ENCODE measurements at places on chromosomes 6 and 20.

GRCh38 chr6:34852406-34853085 is 35.3 kb downstream of the TAF11 start:
- DNase-seq = no peak

GRCh38 chr6:16487996-16488674 is 249.7 kb downstream of the GMPR start:
- DNase-seq = no peak

DNA sequence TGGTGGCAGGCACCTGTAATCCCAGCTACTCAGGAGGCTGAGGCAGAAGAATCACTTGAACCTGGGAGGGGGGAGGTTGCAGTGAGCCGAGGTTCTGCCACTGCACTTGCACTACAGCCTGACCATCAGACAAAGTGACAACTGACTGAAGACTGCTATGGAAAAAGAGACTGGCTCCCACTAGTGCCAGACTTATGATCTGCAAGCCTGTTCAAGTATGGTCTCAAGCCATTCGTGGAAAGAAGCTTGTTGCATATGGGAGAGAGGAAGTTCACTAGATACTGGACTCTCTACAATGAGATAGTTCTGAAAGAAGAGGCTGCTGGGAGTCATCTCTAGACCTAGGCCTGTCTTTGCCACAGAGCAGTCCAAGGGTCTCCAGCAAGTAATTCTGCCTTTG is 26.7 kb downstream of the MDN1 start:
- no peak for DNase-seq

DNA sequence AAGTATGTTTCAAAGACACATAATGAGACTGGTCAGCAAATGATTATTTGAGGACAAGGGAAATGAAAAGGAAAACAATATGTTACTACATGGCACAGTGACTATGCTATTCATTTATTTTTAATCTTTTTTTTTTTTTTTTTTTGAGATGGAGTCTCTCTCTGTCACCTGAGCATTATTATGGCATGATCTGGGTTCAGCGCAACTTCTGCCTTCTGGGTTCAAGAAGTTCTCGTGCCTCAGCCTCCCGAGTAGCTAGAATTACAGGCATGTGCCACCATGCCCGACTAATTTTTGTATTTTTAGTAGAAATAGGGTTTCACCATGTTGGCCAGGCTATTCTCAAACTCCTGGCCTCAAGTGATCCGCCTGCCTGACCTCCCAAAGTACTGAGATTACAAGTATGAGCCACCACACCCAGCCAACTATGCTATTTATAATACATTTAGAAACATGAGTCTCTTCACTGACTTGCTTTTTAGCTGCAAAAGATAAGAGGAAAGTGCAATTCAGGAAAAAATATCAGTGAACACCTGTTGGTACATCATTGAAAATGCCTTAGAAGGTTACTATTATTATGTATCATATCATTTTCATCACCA is 3.4 kb downstream of the CALHM4 start:
- no peak for DNase-seq

DNA sequence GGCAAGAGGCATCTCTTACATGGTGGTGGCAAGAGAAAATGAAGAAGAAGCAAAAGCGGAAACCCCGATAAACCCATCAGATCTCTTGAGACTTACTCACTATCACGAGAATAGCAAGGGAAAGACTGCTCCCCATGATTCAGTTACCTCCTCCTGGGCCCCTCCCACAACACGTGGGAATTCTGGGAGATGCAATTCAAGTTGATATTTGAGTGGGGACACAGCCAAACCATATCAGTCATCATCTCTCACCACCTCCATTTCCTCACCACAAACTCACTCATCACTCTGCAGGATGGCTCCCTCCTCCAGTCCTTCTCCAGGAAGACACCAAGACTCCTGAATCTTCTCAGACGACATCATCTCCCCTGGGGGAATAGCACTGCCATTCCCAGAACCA is 25.8 kb upstream of the SLC16A10 start:
- no peak for DNase-seq

DNA sequence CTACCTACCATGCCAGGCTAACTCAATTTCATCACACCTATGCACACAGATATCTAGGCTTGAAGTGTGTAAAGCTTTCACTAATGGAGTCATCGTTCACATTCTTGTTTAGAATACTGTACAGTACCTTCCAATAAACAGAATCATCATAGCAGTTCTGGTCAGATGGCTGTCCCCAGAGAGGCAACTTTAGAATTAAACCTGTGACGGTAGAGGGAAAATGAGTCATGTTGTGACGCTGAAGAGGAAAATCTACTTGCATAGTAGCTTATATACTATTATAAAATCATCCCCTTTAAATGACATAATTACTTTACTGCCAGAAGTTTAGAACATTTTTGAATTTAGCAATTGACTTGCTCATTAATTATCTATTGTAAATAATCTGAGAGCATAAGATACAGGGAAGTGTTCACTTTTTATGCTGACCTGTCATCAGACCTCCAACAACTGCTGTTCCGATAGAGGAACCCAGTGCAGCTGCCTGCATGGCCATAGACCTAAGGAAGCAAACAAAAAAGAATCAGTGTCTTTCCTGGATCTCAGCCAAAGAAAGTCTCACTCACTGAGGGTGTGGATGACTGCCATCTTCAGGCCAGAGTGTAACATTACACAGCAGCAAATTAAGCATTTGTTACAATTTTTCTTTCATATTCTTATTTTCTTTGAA is 29.8 kb downstream of the RHAG start:
- DNase-seq = no peak

- no peak for DNase-seq
Observed at GRCh38 chr6:150641398-150642139, 41.9 kb downstream of the PLEKHG1 start.

GRCh38 chr20:38337561-38338140 is 8.6 kb upstream of the LBP start:
- DNase-seq = no peak

All from stimulated activated CD4-positive, alpha-beta T cell treated with anti-CD3 and anti-CD28 coated beads, Interleukin-15, amount 100 ng/mL, for 1 hour (primary cell).